ENCODE measurements at places on chromosomes 6 and 20.

GRCh38 chr6:72720464-72720863 is 98.6 kb downstream of the KCNQ5 start:
- DNase-seq, result no peak

DNA sequence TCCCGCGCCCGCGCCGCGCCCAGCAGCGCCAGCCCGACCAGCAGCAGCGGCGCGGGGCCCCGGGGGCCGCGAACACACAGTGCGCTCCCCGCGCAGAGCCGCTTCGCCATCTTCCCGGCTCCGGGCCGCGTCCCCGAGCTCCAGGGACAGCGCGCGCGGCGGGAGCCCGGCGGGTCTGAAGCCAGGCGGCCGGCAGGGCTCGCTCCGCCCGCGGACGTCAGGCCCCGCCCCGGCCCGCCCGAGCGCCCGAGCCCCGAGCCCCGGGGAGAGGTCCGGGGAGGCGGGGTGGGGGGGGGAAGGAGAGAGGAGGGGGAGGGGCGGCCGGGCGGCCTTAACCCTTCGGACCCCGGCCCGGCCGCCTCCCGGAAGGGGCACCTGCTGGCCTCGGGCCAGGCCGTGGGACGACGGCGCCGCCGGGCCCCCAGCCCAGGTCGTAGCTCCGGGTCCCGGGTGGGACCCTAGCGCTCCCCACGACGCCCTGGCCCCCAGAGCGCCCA is at the start of gene LAMA5:
LAMA5 (minus strand) TSS at position 177 of the 497 bp plus-strand sequence; CDS start at position 110, 67 bp downstream.
- peak; percentile 58 for DNase-seq

DNA sequence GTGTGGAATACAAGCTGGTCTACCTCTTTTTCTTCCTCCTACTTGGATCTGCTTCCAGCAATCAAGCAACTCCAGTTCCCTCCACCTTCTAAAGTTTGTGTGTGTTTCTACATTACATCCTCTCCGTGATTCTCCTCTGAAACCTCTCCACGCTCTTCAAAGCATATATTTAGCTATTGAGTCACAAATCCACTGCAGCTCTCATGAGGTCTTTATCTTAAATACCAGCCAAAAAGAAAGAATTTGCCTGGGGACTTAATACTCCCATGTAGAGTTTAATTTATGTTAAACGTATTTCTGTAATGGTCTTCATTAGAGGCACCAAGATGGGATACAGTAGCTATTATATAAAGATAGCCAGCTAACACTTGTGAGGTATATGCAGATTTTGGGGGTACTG is 78.7 kb downstream of the FOXC1 start:
- no peak for DNase-seq

- no peak for DNase-seq
These were observed 242.5 kb downstream of the TTLL2 start for GRCh38 chr6:167567142-167568033.

DNA sequence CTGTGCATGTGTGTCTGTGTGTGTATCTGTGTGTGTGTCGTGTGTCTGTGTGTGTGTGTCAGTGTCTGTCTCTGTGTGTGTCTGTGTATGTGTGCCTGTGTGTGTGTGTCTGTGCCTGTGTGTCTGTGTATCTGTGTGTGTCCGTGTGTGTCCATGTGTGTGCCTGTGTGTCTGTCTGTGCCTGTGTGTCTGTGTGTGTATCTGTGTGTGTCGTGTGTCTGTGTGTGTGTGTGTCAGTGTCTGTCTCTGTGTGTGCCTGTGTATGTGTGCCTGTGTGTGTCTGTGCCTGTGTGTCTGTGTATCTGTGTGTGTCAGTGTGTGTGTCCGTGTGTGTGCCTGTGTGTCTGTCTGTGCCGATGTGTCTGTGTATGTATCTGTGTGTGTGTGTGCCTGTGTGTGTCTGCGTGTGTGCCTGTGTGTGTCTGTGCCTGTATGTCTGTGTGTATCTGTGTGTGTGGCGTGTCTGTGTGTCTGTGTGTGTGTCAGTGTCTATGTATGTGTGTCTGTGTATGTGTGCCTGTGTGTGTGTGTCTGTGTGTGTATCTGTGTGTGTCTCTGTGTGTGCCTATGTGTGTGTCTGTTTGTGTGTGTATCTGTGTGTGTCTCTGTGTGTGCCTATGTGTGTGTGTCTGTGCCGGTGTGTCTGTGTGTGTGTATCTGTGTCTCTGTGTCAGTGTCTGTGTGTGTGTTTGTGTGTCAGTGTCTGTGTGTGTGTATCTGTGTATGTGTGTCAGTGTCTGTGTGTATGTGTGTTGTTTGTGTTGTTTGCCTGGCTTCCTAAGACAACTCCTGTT is 11.6 kb downstream of the SNPH start:
- DNase-seq, result no peak

GRCh38 chr6:44851176-44851575 is 463.7 kb downstream of the CDC5L start:
- DNase-seq, result no peak

GRCh38 chr6:21078497-21078896 is 515.1 kb upstream of the SOX4 start:
- DNase-seq, result no peak

GRCh38 chr20:45317826-45318225 is 9.7 kb upstream of the MATN4 start:
- no peak for DNase-seq

DNA sequence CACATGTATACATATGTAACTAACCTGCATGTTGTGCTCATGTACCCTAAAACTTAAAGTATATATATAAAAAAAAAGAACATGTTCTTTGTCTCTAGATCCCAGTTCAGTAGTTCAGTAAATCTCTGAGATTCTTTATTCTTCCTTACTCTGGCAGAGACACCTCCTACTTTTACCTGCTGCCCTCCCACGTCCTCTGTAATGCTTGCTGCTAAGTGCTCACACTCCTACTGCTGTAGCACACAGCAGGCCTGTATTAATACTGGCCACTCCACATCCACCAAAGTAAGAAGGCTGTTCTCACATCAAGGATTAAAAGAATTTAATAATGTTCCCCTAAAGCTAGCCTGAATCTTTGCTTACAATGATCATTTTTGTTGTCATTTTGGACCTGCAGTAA is 648.4 kb upstream of the EYS start:
- no peak for DNase-seq

- DNase-seq, result no peak
These were observed 350.0 kb upstream of the MANEA start for GRCh38 chr6:95227351-95227750.

- DNase-seq, result no peak
These were observed 62.5 kb upstream of the AFDN start for GRCh38 chr6:167764215-167764614.

DNA sequence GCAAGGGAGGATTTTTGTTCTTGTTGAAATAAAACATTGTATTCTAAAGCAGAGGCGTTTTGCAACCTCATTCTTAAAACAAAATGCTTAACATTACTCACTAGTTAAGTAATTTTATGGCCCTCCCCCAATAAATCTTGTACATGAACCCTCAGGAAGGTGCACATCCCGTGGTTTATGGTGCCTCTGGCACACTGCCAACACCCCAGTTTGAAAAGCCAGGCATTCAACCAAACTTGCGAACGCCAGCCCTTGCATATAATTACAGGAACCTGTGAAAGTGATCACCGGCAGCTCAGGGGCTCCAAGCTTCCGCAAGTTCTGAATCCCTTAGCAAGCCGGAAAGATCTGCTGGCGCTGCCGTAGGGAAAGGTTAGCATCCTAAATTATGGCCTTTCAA is 1109.0 kb upstream of the FLRT3 start:
- no peak for DNase-seq

- DNase-seq, result no peak
These were observed 8.2 kb downstream of the REV3L start for GRCh38 chr6:111474771-111475170.

GRCh38 chr6:159193923-159194322 is 24.7 kb downstream of the FNDC1 start:
- peak; percentile 6 for DNase-seq

GRCh38 chr6:24274441-24275083 is 83.3 kb downstream of the DCDC2 start:
- DNase-seq, result peak; percentile 36

GRCh38 chr6:110534731-110535492 is 58.5 kb upstream of the SLC22A16 start:
- peak; percentile 33 for DNase-seq

DNA sequence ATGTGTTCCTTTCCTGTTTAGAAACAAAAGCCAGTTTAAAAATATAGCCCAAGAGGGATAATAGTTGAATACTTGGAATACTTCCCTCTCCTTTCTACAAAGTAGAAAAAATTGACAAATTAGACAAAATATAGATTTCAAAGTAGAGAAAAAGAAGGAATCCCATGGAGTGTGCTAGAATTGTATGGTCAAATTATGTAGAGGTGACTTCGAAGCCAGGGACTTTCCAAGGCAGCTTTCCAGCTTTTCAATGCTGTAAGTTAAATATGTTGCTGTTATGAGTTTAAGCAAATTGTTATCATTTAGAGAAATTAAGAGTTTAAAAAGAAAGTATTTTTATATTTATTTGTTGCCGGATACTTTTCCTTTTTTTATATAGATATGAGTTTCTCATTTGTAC is 415.5 kb upstream of the OPRM1 start:
- no peak for DNase-seq

DNA sequence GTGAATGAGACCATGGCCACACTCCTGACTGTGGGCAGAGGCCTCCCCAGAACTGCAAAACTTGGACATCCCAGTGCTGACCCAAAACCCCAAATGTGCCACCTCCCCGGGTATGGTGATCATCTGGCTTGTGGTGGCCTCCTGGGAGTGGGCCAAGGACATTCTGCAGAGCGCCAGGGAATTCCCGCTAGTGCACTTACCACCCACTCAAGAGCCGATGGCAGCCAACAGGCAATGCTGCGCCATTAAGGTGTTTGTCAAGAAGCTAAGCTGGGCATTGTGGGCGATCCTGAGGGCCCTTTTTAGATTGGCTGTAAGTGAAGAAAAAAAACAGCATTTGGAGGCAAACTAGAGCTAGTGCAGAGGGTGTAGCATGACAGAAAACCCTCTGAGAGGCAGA is 9.4 kb downstream of the MMP24 start:
- DNase-seq, result no peak

GRCh38 chr6:53578371-53578770 is 33.5 kb upstream of the GCLC start:
- DNase-seq, result no peak

GRCh38 chr6:126531840-126532239 is 191.9 kb downstream of the CENPW start:
- DNase-seq, result no peak

DNA sequence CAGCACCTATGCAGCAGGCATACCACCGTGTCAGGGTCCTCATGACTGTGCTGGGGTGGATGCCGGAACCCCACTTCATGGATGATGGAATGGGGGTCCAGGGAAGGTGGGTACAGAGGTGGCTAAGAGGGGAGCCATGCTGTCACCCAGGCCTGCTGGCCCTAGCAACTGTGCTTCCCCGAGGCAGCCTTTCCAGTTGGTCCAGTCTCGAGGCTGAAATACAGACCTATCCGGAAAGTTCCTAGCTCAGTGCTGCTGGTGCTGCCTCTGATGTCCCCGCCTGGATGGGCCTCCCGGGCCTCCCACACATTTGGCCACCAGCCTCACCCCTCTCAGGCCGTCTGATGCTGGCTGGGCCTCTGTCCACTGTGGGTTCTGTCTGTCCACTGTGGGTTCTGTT is 17.4 kb downstream of the SIRPA start:
- DNase-seq, result no peak

- DNase-seq, result no peak
These were observed 40.4 kb downstream of the KIF25 start for GRCh38 chr6:168037856-168038255.

DNA sequence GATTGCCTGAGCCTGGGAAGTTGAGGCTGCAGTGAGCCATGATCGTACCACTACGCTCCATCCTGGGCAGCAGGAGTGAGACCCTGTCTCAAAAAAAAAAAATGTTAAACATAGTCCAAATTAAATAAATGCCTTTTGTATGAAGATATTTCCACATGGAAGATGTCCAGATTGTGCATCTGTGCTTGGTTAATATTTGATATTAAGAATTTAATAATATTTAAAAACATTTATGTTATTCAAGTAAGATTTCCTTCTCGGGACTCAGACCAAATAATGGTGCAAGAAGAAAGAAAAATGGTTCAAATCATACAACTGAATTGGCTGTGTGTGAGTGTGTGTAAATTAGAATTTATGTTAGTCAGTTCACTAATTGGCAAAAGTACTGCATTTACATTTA is 202.5 kb downstream of the TBC1D7 start:
- DNase-seq, result no peak

DNA sequence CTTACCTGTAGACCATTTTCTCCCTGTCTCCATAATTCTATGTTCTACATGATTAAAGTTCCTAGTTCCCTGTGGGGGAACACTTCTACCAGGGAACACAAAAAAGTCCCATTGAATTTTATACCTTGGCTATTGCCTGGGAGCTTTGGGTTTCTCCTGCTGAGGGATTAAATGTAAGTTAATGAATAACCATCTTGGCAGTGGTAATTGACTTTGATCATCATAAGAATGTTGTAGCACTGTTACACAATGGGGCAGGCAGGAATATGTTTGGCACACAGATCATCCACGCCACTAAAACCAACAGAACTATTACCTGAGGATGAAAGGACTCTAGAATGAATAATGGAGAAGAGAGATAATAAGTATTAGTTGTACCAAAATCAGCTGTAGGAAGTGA is 1106.2 kb upstream of the GJE1 start:
- DNase-seq, result no peak

- DNase-seq, result no peak
These were observed 180.9 kb downstream of the KIF16B start for GRCh38 chr20:16392346-16392745.

DNA sequence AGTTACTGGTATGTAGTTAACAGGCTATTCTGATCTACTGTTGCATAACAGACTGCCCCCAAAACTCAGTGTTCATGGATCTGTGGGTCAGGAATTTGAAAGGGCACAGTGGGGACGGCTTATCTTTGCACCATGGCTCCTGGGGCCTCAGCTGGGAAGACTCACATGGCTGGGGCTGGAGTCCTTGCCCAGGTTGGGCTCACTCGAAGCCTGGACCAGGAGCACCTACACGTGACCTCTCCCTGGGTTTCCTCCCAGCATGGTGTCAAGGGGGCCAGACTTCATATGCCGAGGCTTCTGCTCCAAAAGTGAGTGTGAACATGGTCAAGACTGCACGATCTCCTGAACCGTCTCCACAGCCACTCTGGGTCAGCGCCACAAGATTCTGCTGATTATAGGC is 11.7 kb downstream of the SYNDIG1 start:
- DNase-seq, result no peak

DNA sequence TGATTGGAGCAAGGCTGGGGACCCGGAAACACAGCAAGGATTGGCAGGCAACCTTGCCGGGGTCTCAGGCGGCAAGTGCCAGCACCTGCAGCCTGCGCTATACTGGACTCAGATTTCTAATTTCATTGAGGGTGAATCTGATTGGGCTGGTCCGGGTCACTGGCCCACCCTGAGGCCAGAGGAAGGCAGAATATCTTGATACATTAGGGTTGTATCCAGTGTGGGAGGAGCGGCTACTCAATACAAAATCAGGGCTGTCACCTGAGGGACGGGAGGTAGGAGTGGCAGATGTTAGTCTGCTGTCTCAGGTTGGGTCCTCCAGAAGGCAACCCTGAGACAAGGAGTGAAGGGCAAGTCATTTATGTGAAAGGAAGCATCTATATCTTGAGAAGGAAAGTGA is 40.7 kb downstream of the BFSP1 start:
- DNase-seq, result no peak

Measured in suppressor macrophage treated with lipopolysaccharide for 4 hours (primary cell).